ENCODE measurements at places on chromosomes 3 and 15.

DNA sequence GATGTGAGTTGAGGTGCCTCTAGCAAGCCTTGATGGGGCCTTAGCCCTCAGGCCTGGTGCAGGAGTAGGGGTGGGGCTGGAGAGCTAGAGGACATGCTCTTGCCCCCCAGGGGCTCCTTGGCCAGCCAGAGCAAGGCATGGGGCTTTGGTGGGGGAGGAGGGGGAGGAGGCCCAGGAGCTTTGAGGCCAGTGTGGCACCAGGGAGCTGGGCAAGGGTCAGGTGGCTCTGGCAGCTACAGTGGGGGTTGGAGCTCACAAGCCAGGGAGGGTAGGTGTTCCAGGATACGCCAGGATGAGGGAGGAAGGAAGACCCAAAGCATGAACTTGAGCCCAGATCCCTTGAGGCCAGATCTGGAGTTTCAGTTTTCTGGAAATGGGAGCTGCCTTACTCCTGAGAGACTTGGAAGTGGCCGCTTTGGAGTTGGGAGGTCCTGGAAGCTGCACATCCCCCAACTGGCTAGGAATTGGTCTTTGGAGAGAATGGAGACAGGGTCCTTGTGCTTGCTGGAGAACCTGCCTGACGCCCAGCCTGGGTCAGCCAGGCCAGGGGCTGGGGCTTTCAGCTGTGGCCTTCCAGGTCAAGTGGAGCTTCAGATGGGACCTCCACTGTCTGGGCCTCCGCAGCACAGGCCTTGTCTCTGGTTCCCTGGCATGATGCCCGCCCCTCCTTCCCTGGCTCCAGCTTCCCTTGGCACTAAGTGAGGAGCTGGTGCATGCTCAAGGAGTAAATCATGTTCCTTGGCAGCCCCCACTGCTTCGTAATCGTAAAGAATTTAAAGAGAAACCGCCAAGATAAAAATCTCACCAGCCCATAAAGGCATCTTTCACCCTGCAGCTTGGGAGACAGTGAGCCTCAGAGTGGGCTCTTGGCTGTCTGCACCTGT, 8.7 kb downstream of the SEMA3F start:
- DNase-seq: no peak

DNA sequence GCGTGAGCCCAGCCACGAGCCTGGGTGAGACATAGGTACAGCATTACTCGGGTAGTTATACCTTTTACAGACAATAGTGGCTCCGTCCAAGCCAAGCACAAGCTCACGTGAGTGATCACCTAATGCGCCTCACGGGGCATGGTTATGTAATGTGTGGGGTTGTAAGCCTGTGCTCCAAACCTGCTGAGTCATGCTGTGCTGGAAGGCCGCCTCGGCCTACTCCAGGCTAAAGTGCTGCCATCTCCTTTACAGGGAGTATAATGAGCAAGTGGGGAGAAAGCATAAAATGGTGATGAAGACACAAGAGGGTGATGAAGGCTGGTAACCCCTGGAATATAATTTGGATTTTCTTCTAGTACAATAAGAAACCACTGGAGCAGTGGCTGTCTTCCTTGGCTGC, 175.8 kb upstream of the STT3B start:
- no peak for DNase-seq

GRCh38 chr3:101796077-101796680, 17.2 kb downstream of the NXPE3 start:
- no peak for DNase-seq

GRCh38 chr15:70770863-70771262, 7.5 kb upstream of the UACA start:
- DNase-seq: no peak

- DNase-seq: no peak
Measured at GRCh38 chr3:162743091-162743490, 1246.5 kb downstream of the OTOL1 start.

GRCh38 chr15:31297575-31298456, 28.8 kb upstream of the KLF13 start:
- DNase-seq: no peak

- peak; percentile 46 for DNase-seq
Measured at GRCh38 chr15:65862682-65863081, 6.6 kb upstream of the RAB11A start.

DNA sequence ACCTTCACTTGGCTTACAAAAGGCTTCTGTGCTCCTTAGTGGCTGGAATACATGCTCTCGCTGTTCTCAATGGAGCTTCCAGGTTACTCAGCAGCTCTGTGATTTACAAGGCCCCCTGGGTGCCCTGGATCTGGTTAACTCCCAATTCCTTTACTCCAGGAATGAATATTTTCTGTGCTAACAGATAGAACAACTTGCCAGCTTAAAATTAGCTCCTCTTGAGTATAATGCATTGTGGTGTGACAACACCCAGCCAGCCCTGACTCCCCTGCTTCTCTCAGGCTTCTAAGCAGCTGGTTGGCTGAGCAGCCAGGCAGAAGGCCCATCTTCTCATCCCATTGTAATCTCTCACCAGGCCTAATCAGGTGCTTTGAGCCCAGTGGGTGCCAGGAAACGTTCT, 246.4 kb downstream of the ALCAM start:
- peak; percentile 49 for DNase-seq

DNA sequence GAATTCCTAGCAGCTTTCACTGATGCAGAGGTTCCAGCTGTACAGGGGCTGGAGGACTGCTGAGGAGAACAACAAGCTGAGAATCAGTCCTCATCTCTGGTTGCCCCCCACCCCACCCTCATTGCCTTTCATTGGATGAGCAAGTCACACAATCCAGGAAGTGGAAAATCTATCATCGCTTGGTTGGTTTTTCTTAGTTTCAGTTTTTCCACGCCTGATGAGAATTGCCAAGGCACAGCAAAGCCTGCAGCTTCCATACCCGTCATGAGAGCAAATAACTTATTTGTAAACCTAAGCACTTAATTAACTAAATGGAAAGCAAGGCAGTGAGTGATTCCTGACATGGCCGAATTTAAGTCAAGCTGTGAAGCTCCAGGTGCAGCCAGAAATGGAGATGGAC, 21.4 kb upstream of the LIPC start:
- DNase-seq: no peak

DNA sequence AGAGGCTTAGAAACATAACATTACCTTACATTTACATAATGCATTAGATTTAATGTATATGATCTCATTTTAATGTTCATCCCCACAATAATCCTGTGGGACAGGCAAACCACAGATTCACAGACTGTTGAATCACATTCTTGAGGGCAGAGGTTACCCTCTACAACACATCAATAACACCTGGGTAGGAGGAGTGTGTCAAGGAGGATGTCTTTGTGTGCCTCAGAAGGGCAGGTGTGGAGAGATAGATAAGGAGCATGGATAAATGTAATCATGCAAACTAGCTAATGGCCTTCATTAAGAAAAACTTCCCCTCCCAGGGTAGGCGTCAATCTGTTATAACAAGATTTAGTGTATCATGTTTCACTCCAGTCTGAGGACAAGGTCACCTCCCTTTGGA, 12.9 kb upstream of the MB21D2 start:
- DNase-seq: no peak

DNA sequence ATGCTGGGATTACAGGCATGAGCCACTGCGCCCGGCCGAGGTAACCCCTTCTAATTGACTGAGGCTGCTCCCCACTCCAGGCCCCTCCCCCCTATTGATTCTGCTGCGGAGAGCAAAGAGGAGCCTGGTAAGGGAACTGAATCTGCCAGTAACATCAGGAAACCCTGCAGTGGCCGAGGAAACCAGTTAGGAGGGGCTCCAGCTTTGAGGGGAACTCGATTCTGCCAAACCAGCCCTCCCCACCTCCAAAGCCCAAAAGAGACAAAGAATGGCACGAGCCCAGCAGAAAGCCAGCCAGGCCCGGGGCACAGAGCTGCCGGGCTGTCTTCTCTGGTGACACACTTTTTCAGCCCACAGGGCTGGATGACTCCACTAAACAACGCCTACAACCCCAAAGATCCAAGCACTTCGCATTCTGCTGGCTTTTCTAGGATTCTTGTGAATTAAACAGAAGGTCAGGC, 15.0 kb upstream of the ACAD9 start:
- DNase-seq: no peak

DNA sequence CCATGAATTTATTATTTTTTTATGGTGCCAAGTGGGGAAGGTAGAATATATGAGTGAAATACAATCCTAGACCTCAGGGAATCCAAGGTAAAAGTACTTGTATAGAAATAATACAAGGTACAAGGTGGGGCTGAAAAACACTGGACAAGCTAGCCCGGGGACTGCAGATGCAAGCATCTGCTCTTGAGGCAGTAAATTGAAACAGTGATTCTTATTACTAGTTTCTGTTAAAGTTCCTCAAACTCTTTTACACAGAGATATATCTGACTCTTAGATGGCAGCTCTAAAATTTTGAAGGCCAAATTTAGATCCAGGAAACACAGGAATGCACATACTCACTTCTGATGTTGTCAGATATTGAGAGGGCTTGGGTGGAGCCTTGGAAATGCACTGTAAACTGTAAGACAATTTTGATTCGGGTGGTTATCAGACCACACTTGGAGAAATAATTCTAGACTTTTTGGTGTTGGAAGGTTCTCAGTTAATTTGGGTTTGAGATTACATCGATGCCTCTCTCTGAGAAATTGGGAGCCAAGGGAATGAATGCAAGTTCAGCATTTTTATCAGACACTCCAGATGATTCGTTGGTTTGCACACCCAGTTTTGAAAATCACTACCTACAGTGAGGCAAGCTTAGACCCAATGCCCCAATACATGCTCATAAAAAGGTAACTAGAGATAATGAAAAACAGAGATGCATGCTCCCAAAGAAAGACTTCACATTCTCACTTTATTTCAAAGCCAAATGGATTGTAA, 7.3 kb downstream of the TP63 start:
- no peak for DNase-seq

DNA sequence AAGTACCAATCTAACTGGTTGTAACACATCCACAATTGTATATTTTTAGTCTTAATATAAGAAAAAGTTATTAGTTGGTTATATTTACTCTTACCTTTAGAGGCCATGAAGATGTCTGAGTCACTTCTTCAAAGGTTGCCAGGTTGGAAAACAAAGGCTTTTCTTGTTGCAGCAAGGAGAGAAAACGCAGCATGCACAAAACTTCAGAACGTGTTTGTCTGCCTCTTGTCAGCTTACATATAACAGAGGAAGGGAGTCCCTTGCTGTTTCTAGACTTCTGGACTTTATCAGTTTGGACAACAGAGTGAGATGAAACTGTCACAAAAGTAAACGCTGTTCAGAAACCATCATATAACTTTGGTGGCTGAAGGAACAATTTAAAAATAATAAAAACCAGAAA, at the start of gene PLSCR5:
Gene PLSCR5 (minus strand): TSS at position 241 of the 400 bp plus-strand sequence. CDS start 134 bp downstream, at position 107.
- DNase-seq: no peak

GRCh38 chr15:67175643-67176071, 78.8 kb downstream of the AAGAB start:
- DNase-seq: no peak

DNA sequence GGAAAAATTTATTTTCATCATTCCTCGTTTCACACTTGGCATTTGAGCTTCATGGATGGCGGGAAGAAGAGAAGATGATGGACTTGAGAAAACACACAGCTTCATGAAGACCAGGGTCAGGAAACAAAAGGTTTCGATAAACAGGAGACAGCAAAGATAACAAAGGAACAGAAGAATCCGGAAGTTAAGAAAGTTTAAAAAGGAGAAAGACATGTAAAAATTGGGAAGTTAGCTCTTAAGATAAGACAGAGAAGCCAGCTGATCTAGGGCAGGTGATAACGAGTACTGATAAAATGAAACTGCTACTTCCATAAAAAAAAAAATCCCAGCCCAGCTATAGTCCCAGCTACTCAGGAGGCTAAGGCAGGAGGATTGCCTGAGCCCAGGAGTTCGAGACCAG, 23.9 kb downstream of the IL5RA start:
- DNase-seq: no peak

GRCh38 chr3:57952208-57952631, 56.0 kb upstream of the FLNB start:
- no peak for DNase-seq

DNA sequence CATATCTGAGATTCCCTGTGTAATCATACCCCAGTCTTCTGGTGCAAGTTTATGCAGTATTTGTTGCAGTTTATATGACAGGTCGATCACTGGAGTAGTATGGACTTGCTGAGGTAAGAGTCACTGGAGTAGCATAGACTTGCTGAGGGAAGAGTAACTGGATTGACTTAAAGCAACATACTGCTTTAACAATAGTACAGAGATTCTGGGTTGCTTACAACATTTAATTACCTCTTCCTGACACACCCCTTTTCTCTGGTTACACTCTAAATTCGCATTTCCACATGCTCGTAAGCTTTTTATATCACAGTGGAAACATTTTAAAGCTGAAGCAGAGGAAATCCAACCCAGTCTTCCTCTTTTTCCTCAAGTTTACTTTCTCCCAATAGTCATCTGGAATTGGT, 11.8 kb downstream of the AAGAB start:
- DNase-seq: no peak

DNA sequence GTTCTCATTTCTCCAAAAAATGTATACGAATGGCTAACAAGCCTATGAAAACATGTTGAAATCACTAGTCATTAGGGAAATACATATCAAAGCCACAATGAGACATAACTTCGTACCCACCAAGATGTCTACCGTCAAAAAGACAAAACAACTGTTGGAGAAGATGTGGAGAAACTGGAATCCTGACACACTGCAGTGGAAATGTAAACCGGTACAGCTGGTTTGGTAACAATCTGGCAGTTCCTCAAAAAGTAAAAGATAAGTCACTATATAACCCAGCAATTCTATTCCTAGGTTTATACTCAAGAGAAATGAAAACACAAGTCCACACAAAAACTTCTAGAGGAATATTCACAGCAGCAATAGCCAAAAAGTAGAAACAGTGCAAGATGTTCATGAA, 7.0 kb downstream of the SCAPER start:
- no peak for DNase-seq

DNA sequence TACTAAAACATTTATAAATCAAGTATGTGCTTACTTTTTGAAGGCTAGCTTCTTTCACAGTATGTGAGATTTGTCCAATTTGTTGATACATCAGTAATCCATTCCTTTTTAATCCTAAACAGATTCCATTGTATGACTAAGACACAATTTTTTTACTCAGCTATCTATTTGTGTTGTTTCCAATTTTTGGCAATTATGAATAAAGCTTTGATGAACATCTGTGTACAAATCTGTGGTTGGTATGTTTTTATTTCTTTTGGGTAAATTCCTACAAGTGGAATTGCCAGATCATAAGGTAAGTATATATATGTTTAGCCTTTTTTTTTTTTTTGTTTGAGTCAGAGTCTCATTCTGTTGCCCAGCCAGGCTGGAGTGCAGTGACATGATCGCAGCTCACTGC, 56.2 kb upstream of the VEPH1 start:
- DNase-seq: no peak

GRCh38 chr3:151726016-151726415, 7.7 kb upstream of the AADACL2 start:
- no peak for DNase-seq

DNA sequence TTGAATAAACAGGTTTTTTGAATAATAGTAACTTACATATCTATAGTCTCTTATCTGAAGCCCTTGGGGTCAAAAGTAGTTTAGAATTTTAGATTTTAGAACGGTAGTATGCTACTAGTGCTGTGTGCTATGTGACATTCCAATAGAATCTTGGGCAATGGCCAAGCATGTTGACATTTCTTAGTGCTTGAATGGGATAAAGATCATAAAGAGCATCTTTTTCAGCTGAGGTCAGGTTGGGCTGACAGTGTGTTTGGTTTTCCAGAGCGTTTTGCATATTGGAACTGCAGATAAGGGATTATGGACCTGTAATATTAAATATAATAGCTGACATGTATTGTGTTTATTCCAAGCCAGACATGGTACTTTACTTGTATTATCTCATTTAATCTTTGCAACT, 32.1 kb downstream of the CNTN4 start:
- DNase-seq: no peak

Data from NCI-H2081 (cell line).